WTC11 (cell line): ENCODE measurements at places on chromosomes 3 and 15. TPM values are rescaled to one million over a fixed set of nuclear protein-coding genes. Genes with fewer than 3 reads are reported as not detected.
A peak's percentile ranks its signal among the peaks of the same experiment; 100 is the strongest.

- no peak for DNase-seq
Measured at GRCh38 chr3:196643201-196643749, 3.8 kb downstream of the NRROS start.

Gene CELF6
- not detected in 3 replicates for total RNA-seq

DNA sequence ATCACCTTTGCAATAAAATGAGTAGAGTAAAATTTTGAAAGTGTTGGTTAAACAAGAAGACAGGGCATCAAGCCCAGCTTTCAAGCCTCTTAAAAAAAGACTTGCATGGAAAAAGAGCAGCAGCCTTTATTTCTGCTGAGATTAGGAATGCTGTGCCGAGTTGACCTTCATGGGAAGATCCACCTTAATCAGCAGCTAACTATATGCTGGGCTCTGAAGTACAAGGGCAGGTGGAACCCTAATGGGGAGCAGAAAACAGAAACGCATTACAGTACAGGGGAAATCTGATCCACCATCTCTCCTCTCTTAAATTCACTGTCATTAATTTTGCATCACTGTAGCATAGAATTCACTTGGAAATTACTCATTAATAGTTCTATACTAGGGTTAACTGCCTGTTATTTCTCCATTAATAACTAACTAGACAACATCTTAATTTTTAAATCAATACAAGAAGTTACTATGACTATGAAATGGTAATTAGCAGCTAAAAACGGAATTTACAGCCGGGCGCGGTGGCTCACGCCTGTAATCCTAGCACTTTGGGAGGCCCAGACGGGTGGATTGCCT lies 133.6 kb downstream of the GHSR start:
- no peak for DNase-seq

- no peak for DNase-seq
Measured at GRCh38 chr15:39855400-39855799, 64.7 kb downstream of the GPR176 start.

DNA sequence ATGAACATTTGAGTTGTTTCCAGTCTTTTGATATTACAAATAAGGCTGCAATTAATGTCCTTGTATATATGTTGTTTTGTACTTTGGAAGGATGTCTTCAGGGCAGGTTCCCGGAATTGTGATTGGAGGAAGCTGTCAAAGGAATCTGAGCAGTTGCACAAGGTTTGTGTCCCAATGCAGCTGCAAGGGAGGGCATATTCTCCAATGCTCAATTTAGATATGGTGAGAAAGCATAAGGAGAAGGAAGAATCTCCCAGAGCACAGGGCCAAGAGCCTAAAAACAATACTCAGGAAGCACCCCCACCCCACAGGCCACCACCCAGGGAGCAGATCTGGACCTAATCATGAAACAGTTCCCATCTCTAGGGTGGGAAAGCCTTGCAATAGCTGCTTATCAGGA lies 228.0 kb upstream of the LRRFIP2 start:
- no peak for DNase-seq

DNA sequence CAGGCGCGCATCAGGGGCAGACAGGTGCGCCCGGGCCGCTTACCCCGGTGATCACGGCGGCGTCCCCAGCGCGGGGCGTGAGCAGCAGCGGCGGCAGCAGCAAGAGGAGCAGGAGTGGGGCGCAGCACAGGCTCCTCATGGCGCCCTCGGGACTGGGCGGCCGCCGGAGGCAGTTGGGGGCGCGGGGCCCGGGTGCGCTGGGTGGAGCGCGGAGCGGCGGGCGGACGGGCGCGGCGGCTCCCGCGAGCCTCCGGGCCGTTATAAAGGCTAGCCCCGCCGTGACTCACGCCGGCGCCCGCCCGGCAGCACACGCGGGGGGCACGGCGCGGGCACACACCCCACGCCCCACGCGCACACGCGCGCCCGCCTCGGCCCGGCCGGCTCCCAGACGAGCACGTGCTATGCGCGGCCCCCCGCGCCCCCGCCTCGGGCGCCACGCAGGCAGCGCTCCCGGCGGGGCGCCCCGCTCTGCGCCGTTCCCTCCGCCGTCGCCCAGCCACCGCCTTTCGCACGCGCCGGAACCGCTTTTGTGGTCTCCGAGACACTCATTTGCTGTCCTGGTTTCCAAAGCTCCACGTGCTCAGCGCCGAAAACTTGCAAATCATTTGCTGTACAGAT lies at the start of gene PROK2:
Gene PROK2 (minus strand): TSS at position 235 of the 618 bp plus-strand sequence. CDS start 96 bp downstream, at position 139.
- peak; percentile 52 for DNase-seq

DNA sequence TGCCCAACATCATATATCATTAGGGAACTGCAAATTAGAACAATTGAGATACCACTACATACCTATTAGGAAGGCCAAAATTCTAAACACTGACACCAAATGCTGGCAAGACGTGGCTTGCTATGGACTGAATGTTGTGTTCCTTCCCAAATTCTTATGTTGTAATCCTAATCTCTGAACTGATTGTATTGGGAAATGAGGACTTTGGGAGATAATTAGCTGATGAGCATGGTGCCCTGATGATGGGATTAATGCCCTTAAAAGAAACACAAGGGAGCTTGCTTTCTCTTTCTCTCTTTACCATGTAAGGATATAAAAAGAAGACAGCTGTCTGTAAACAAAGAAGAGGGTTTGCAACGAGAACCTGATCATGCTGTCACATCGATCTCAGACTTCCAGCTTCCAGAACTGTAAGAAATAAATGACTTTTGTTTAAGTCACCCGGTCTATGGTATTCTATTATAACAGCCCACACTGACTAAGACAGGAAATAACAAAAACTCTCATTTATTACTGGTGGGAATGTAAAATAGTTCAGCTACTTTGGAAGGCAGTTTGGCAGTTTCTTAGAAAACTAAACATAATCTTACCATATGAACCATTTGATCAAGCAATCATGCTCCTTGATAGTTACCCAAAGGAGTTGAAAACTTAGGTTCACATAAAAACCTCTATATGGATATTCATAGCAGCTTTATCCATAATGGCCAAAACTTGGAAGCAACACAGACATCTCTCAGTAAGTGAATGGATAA lies 458.3 kb upstream of the CBLB start:
- DNase-seq, result no peak

- no peak for DNase-seq
Measured at GRCh38 chr3:2099028-2099671, 484 bp downstream of the CNTN4 start.

- DNase-seq, result no peak
Measured at GRCh38 chr3:150421799-150422548, 13.9 kb downstream of the TSC22D2 start.

DNA sequence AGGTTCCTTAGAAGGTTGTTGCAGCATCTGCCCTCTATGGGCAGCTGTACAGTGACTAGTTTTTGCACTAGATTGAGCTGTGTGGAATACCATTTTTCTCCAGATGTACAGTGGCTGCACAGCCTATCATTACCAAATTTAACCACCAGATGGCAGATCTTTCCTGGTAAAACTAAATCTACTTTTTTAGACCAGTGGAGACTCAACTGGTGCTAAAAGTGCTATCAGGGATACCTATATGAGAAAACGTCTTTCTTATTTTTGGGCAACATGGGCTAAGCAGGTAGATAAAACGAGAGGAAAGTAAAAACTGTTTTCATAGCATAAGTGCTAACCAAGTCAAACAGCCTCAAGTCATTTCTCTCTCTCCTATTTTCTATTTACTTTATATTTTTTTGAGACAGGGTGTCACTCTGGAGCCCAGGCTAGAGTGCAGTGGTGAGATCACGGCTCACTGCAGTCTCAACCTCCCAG lies 21.2 kb downstream of the IGSF10 start:
- no peak for DNase-seq

Gene RHOA
- total RNA-seq, result 367 to 398 TPM (median 389 TPM) in 3 replicates

Gene TTLL13
- total RNA-seq, result 0.18 to 0.76 TPM (median 0.48 TPM) in 3 replicates

Gene HESX1
- 4.5 to 5.6 TPM (median 4.8 TPM) in 3 replicates for total RNA-seq

DNA sequence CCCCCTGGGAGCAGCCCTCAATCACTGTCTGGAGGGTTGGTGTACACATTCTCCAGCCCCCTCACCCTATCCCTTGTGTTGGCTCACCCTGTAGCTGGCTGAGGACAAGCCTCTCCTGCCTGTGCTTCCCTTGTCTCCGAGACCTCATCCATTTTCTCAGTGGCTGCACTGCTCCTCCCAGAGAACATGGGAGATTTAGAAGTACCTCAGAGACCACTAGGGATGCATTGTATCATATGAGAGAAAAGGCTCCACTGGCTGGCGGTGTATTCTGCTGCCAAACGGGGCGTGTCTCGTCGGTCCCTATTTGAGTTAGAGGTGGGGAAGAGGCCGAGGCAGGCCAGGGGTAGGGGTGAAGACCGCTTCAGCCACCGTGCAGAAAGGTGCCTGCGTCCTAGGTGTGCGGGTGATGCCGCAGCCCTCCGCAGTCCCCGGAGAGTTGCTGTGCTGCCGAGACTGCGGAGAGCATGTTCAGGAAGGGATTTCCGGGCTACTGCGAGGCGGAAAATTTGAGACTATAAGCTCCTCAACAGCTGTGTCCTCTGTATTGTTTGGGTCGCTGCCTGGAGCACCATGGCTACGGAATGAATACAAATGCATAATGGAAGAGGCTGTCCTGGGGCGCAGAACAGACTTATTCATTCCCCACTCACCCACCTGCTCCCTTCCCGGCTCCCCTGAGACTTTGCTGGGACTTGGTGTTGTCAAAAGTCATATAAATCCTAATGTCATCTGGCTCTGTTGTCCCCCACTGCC lies 43.8 kb downstream of the SPSB4 start:
- DNase-seq, result no peak

DNA sequence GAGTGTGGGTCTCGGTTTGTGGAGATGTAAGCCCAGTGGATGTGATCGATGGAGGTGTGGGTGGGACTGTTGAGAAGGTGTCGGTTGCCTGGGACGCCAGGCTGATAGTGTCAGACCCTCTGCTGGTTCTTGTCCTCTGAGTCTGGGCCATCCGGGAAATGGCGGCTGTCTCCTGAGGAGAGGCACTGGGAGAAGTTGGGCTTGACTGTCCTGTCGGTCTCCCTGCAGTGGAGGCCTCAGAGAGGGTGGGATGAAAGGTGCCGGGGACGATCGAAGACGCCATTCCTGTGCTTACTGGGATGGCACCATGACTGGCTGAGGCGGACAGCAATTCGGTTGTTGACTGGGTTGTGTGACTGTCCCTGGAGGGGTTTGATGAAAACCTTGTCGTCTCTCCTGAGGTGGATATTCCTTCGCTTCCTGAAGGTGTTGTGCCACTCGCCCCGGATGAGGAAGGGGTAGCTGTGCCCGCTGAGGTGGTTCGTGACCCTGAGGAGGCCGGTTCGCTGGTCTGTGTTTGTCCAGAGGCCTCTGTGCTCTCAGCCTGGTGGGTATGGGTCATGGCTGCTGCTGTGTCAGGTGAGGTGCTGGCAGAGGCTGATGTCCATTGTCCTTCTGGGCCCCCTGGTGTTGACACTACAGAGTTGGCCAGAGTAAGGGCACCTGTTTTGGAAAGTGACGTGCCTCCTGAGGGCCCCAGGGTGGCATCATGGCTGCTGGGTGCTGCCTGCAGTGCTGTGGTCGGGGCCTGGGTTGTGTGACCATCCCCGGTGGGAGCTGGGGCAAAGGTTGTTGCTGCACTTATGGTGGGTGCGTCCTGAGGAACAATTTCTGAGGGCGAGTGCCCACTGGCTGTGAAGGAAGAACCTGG lies 22.8 kb downstream of the MUC4 start:
- DNase-seq, result no peak

GRCh38 chr15:51931638-51932037 lies 39.9 kb downstream of the LEO1 start:
- DNase-seq, result no peak

- DNase-seq, result no peak
Measured at GRCh38 chr3:175312791-175313190, 453.7 kb downstream of the NAALADL2 start.

DNA sequence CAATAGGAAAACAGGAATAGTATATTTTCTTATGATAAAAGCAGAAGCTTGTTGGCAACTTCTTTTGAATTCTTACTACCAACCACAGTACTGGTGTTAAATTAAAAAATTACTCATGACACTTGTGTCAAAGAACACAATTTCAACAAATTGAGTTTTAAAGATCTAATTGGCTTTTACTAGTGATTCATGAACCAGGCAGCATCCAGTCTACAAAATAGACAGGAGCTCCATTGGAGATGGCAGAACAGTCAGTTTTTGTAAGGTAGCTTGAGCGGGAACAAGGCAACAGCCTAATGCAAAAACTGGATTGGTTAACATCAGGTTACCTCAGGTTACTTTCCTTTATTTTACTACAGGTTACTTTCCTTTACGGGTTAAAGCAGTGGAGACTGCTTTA lies 181.3 kb upstream of the THBS1 start:
- DNase-seq, result no peak

GRCh38 chr15:100707229-100707628 lies 104.8 kb downstream of the ASB7 start:
- no peak for DNase-seq

- no peak for DNase-seq
Measured at GRCh38 chr3:30622790-30623189, 16.4 kb downstream of the TGFBR2 start.

DNA sequence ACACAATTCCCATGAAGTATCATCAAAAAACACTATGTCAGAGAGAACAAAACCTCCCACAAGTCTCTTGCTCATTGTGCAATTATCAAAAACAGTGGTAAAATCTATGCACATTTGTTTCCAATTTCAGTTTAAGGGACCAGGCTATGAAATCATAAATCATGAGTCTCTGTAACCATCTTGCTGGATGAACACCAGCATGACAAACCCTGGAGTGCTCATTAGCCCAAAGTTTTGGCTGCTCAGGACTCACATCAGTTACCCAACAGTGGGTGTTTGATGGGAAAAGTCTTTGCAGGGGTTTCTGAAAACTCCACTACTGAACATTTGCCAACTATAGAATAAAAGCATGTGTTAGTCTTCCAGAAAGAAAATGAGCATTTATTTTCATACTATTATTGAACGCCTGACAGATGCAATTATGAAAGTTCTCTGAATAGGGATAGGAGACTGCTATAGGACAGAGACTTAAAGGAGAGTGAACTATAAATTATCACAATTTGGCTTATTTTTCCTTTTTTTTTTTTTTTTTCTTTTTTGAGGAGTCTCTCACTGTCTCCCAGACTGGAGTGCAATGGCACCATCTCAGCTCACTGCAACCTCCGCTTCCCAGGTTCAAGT lies 240.8 kb upstream of the KCNMB2 start:
- no peak for DNase-seq

- no peak for DNase-seq
Measured at GRCh38 chr15:69498987-69499386, 46.4 kb downstream of the RPLP1 start.

Gene CYP1A2
- 0.07 TPM in 1 of 3 replicates, not detected in the others for total RNA-seq

DNA sequence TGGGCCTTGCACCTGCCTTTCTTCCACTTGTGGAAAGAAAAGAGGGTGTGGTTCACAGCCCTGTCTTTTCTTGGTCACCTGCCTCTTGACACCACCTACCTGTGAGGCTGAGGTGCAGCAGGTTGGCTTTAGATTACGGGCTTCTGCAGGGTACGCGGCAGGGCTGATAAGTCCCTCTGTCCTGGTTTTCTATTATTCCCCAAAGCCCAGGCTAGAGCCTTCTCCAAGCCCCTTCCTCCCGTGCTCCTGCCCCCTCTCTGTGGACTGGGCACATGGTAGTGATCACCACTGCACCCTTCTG lies 44.8 kb upstream of the HACD2 start:
- DNase-seq, result peak; percentile 37

GRCh38 chr3:126994661-126995245 lies 11.8 kb downstream of the PLXNA1 start:
- DNase-seq, result no peak

- DNase-seq, result no peak
Measured at GRCh38 chr3:157064402-157064801, 95.5 kb downstream of the CCNL1 start.
